8988T (cell line): ENCODE measurements at places on chromosomes 11 and 22.

- DNase-seq, result no peak
These were observed 73.0 kb downstream of the TENM4 start for GRCh38 chr11:79367844-79368243.

DNA sequence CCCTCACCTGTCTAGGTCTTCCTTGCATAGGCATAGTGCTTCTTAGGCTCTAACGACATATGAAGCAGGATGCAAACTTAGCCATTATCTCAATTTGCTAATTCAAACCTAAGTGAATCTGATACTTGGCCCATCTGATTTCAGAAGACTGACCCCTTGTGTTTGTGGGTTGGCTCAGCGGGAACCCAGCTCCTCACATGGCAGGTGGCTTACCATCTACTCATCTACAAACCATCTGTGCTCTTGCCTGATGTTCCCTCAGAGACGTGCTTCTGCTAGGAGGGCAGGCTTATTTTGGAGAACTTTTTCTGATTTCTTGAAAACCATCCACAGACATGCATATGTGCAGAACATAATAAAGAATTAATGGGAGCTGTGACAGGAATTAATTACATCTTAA, 15.2 kb downstream of the ELMOD1 start:
- no peak for DNase-seq

DNA sequence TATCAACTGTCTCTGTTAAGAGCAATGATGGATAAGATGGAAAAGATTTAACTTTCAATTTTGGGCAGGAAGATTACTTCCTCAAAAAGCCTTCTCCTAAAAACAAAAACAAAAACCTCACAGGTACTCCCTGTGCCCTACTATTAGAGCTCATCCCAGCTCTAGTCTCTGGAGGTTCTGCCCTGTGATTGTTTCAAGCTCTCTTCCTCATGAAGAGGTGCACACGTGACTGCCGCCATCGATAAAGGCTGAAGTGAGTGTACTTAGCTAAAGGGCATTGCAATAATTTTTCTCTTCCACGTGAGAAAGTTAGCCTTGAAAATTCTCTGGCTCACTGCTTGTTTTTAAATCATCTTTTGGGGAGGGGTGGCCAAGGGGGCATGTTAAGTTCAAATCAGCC, 36.6 kb downstream of the MPPED2 start:
- no peak for DNase-seq

- DNase-seq, result no peak
These were observed 200.5 kb upstream of the CHORDC1 start for GRCh38 chr11:90423378-90423777.

GRCh38 chr11:103805688-103806009, 230.8 kb upstream of the DDI1 start:
- DNase-seq, result no peak

DNA sequence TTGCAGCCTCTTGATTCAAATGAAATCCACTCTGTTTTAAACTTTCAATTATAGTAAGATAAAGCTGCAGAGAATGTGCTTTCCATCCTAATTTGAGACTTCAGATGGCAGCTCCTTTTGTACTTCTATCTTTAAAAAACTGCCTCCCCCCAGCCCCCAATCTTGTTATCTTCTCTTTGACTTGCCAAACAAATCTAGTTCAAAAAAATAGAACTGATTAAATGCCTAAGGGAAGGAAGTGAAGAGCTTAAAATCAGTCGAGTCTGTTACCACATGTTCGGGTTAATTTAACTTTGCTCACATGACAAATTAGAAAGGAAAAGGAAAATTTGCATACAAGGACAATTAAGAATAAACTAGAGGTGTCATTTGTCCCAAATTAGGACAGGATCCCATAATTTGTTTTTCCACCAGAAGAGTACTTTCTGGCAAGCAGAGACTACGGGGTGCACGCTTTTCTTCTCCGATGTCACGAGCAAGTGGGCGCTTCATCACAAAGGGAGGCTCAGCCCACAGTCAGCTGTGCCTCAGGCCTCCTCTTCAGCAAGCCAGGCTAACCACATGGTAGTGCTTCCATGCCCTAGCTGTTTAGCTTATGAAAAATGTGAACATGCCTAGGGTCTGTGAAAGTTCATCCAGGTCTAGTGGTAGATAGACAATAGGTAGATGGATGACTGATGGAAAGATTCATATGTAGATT, 69.0 kb upstream of the LDLRAD3 start:
- no peak for DNase-seq

DNA sequence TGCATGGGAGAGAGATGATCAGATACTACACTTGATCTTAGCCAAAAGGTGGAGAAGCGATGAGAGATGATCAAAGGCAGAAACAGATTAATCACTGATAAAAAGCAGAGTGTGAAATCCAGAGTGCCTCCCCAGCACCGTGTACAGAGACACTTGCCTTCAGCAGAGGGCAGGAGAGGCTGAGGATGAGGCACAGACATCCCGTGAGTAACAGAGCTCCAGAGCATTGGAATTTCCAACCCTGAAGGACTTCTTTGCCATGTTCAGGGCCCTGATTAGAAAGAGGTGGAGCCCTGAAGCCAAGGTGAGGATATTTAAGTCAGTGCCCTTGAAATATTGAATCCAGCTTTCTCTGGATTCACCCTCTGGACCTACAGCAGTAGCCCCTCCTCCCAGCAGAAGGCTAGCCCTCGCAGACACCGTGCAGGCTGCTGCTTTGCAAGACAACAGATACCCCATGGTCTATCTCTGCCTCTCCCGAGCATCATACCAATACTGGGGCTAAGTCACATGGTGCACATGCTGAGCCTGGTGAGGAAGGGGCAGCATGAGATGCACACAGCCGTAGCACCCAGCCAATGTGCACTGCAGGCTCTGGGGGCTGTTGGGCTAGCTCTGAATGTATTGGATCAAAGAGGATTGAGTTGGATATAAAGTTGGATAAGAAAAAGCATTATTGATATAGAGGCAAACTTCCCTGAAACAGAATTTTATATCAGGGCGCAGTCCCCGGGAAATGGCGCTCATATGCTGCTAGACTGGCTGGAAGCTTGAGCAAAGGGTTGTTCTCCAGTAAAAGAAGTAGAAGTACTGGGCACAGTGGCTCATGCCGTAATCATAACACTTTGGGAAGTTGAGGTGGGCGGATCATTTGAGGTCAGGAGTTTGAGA, 200.3 kb upstream of the B3GAT1 start:
- no peak for DNase-seq

GRCh38 chr22:47270463-47271135, 508.1 kb downstream of the TBC1D22A start:
- DNase-seq, result no peak

DNA sequence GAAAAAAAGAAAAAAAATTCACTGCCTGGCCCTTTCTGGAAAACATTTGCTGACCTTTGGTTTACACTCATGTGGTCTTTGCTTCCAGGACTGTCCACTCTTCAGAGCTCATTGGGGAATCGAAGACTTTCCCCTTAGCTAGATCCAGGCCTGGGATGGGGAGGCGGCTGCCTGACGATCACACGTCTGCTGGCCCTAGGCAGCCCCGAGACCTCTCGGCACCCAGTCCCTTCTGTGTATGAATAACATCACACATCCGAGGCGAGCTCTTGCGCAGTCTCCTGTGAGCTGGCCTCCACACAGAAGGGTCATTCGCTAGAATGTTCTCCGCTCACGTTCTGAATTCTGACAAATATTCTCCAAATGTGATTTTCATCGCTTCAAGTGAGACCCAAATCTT, 25.7 kb upstream of the GAL start:
- DNase-seq, result no peak

DNA sequence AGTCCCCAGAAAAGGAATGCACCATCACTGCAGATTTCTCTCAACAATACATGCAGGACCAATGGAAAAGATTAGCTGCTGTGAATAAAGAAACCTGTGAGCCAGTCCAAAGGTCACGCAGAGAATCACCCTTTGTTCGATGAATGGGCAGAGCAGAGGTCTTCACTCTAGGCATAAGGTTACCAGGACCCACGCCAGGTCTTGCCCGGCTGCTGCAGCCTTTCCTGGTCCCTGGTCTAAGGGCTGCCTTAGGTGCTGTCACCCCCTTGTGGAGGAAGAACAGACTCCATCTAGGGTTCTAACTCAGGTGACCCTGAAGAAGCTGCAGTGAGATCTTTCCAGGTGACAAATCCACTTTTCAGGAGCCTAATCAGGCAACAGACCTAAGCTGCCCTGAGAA, 29.0 kb upstream of the NAP1L4 start:
- DNase-seq, result peak; percentile 75

DNA sequence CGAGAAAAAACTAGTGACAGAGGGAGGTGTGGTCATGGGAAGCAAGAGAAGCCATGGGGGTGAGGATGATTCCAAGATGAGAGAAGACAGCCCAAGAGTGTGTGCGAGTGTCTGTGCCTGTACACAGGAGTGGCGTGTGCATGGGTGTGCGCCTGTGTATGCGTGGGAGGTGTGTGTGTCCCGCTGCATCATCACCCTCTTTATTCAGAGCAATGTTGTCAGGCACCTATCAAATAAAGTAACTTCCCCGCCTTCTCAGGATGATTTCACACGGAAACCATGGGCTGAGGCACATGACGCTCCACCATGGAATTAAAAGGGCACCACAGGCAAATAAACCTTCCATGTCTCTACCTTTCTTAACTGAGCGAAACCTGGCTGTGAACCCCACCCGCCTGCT, 24.6 kb downstream of the MS4A10 start:
- DNase-seq, result no peak

GRCh38 chr11:107957109-107957588, 28.9 kb downstream of the RAB39A start:
- DNase-seq, result no peak

GRCh38 chr22:49507607-49508292, 319.9 kb downstream of the BRD1 start:
- no peak for DNase-seq

DNA sequence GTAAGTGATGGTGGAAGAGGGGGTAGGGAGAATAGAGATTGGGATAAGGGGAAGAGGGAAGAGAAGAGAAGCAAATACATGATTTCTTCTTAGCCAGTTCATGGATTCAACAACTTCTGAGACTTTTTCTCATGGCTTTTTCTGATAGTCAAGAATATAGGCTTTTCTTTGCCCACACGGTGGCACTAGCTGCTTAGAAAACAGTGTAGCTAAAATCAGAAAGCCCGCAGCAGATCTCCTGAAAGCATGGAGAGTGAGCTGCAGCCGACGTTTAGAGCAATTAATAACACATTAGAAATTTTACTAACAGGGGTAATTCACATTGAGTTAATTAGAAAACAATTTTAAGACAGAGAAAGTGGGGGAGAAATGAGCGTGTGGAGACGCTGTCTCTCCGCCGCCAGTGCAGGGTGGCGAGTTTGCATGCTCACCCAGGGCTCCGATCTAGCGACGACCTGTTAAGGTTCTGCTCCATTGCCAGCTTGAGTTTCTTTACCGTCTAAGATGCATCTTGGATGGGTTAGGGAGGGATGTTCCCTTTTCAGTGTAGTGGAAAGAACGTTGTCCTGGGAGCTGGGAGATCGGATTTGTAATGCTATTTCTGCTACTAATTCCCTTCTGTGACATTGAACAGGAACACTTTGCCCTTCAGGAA, 3.3 kb upstream of the RAG1 start:
- no peak for DNase-seq

- DNase-seq, result no peak
These were observed 254.2 kb downstream of the TBC1D22A start for GRCh38 chr22:47016631-47017030.

DNA sequence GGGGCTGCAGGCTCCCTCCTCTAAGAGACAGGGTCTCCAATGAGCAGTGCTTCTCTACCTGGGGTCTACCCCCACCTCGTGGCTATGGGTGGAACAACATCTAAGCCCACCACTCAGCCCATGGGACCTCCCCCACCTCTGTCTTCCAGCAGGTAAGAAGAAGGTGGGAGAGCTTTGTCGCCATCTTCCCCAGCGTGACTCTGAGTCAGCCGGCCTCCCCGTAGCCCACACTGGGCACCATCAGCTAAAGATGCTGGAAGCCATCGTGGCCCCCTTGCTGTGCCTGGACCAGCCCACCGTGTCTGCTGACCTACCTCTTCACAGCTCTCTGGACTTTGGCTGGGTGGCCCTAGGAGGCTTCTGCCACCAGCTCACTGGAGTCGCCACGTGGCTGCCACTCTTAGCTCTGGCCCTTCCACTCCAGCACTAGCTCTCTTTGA, 944 bp downstream of the C11orf86 start:
- no peak for DNase-seq

GRCh38 chr11:45816614-45817013, 11.7 kb downstream of the SLC35C1 start:
- DNase-seq, result no peak

GRCh38 chr11:86459682-86460460, 85.2 kb downstream of the CCDC81 start:
- DNase-seq, result peak; percentile 80

DNA sequence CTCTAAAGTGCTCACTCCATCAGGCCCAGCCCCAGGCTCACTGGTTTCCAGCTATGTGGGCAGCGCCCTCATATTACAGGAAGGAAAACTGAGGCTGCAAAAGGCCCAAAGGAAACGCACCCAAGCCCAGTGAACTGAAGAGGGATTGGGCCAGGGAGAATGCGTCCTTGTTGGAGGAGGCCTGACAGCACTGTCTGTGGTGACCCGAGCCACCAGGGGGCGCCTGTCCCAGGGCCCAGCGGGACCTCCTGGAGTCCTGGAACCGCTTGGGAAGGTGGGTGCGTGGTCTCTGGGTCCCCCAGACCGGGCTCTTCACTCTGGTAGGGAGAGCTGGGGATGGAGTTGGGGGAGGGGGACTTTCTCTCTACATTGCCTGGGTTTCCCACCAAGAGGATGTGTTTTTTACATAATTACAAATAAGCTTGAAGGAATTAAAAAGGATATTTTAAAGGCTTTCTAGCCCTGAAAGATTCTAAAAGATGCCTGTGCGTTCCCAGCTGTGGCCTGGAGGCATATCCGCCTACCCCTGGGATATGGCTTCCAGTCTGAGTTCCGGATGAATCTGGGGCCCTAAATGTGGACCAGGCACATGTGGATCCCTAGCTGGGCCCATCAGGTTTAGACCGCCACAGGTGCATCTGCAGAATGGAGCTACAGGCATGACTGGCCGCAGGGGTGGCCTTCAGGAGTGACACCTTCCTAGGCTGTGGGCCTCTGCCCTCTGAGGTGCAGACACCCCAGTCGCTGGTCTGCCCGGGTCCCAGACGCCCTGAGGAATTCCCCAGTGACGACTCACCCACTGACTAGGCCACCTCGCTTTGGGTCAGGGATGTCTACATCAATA, 4.2 kb downstream of the SPI1 start:
- no peak for DNase-seq

DNA sequence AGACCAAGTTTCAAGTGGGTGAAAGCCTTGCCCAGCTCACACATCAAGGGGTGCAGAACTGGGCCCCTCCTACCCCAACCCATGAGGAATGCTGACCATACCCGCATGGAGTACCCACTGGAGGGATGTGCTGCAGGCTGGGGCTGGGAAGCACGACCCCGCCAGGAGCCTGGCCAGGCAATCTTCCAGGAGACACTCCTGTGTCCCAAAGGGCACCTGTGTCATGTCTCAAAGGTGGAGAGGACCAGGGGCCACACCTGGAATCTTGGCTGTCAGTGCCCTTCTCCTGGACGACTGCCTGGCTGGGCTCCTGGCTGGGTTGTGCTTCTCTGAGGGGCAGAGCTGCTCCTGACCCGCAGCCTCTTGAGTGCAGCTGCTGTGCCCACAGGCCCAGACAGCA, 6.7 kb downstream of the ARAP1 start:
- DNase-seq, result no peak

- DNase-seq, result no peak
These were observed 71.2 kb downstream of the CLPB start for GRCh38 chr11:72363112-72363511.

GRCh38 chr11:2380807-2381350, 3.8 kb downstream of the CD81 start:
- no peak for DNase-seq

GRCh38 chr11:118283756-118284350, 19.8 kb upstream of the MPZL2 start:
- DNase-seq, result no peak
